M059J (cell line): ENCODE measurements at places on chromosomes 16 and 17. TPM values are rescaled to one million over a fixed set of nuclear protein-coding genes. Genes with fewer than 3 reads are reported as not detected.

GRCh38 chr16:14418795-14419225 lies 211.2 kb downstream of the PARN start:
- DNase-seq = no peak

- DNase-seq = peak; percentile 22
Measured at GRCh38 chr17:19747829-19748806, at the start of gene ALDH3A1. Gene ALDH3A1, minus strand, starts transcription at chr17:19748298. Its CDS starts 3,169 bp downstream, at chr17:19745129.

DNA sequence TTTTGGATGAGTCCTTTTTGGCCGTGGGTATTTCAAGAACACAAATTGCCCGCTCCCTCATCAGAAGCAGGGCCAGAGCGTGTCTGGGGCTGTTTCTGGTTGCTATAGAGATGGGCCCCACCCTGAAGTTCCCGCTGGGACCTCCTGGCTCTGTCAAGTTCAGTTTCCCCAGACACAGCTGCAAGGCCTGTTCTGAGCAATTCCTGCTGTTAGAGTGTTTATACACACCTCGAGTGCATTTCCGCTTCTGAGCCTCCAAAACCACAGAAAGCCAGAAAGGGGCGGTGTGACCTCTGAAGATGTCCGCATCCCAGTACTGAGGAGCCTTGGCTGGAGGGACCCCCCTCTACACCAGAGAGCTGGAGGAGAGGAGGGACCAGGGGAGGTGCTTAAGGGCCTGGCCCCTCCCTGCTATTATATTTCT lies 9.3 kb upstream of the WBP2 start:
- peak; percentile 26 for DNase-seq

Gene DPEP2
- total RNA-seq = not detected in 2 replicates

- DNase-seq = no peak
Measured at GRCh38 chr17:33152783-33153182, 140.3 kb downstream of the ASIC2 start.

DNA sequence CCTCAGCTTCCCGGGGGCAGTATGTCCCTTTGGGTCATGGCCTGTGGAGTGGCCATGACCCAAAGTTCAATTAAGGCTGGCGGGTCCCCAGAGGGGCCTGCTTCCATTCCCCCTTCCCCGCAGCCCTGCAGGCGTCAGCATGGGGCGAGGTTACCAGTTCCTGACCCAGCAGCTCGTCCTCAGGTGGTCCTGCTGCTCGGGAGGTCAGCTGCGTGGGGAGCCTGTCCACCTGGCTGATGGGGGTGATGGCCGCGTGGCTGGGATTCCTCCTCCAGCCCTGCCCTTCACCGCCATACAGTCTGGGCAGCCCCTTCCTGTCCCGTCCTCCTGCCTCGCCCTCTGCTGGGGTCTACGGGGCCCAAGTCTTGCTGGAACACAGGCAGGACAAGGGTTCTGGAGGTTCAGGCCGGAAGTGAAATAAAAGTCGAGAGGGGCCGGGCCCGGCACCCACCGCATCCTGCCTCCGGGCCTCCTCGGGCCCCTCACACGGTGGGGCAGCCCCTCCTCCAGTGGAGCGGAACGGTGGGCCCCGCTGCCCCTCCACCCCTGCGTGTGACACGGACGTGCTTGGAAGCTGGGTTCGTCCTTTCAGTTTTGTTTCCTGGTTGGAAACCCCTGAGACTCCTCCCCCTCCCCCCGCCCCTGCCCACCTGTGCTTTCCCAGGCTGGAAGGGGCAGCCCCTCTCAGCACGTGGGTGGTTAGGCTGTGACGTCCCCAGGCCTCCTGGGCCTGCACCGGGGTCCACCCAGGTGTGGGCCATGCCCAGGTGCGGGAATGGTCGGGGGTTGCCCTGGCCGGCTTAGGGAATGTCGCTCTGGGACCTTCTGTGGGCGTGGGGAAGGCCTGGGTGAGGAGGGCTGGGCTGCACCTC lies 6.8 kb downstream of the UBALD2 start:
- DNase-seq = no peak

GRCh38 chr17:28499364-28499664 lies 6.8 kb upstream of the FOXN1 start:
- DNase-seq = no peak

Gene CDRT15
- total RNA-seq = not detected in 2 replicates

Gene PRSS21
- total RNA-seq = not detected in 2 replicates

Gene C17orf107
- total RNA-seq = 0.20 TPM in 1 of 2 replicates, not detected in the other

DNA sequence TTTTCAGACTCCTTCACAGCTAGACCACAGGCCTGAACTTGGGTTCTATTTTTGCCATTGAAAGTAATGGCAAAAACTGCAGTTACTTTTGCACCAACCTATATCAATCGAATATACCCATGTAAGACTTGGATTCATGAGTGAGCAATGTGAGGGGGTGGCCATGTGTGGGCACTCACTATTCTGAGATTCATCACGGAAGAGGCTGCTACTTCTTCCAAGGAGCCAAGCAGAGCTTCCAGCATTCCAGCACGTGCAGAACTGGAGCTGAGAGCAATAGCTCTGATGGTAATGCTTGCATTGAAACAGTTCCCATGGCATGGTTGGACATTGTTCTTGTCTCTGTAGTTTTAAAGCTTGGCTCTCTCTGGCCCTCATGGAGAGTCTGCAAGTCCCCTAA lies 327.6 kb downstream of the CA10 start:
- no peak for DNase-seq

DNA sequence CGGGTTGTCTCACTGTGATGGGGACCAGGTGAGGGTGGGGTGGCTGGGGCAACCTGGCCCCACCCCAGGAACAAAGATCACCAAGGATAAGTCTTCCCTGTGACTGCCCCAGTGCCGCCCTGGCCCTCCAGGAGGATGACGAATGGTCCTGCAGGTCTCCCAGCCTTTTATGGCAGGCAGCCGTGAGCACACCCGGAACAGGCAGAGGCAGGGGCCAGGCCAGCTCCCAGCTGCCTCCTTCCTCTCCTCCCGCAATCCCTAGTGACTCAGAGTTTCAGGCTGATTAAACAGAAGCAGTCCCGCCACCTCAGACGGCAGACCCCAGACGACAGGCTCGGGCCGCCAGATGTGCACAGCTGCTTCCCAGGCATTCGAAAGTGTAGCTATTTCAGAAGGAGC lies 13.3 kb downstream of the JUP start:
- peak; percentile 90 for DNase-seq

Gene SDR42E2
- total RNA-seq = not detected in 2 replicates

Gene SLC5A2
- total RNA-seq = 0.10 TPM in 1 of 2 replicates, not detected in the other

GRCh38 chr17:35875072-35875799 lies 4.9 kb downstream of the CCL5 start:
- no peak for DNase-seq

DNA sequence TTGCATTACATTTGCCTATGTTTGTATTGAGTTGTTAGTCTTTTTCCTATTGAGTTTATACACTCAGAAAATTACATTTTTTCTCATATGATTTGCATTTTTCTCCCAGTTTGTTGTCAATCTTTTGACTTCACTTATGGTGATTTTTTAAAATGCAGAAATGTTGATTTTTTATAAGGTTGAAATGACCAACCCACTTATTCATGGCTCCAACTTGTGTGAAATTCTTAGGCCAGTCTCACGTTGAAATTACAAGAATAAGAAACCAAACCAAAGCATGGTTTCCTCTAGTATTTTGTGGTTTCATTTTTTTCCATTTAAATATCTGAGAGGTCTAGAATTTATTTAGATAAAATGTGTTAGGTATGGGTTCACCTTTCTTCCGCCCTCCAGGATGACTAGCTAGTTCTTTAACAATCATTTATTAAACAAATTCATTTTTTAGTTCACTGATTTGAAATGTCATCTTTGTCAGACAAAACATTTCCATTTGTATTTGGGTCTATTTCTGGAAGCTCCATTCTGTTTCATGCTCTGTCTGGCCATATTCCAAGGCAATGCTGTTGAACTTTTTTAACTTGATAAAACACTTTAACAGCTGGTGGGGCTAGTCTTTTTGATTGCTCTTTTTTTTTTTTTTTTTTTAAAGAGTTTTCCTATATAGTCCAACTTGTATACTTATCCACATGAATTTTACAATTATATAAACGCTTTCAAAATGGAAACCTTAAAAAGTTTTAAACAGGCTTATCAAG lies 40.0 kb downstream of the FAM20A start:
- DNase-seq = no peak

- no peak for DNase-seq
Measured at GRCh38 chr16:26952411-26952810, 114.3 kb upstream of the C16orf82 start.

Gene NPIPB6
- total RNA-seq = 0.07 and 0.42 TPM in 2 replicates

- no peak for DNase-seq
Measured at GRCh38 chr17:39709319-39709997, 9.6 kb downstream of the ERBB2 start.

GRCh38 chr16:83704656-83705055 lies 103.1 kb upstream of the HSBP1 start:
- DNase-seq = no peak

DNA sequence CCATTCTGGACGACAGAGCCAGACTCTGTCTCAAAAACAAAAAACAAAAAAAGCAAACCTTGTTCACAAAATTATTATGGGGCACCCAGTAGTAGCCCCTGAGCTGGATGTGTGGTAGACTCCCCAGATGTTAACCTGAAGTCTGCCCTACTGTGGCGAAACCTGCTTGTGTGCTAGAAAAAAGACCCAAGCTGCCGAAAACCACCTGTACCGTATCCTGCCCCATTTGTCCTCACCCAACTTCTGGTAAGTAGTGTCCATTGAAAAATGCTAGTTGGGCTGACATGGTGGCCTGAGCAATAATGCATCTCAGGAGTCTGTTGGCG lies 9.1 kb downstream of the RMI2 start:
- no peak for DNase-seq

GRCh38 chr17:28871056-28871579 lies 16.3 kb downstream of the ERAL1 start:
- no peak for DNase-seq

- DNase-seq = peak; percentile 34
Measured at GRCh38 chr16:14669776-14670175, 24.3 kb downstream of the PLA2G10 start.
